Activated CD4-positive, alpha-beta T cell treated with anti-CD3 and anti-CD28 coated beads for 4 hours (primary cell): ENCODE measurements at places on chromosomes 5 and 9.

DNA sequence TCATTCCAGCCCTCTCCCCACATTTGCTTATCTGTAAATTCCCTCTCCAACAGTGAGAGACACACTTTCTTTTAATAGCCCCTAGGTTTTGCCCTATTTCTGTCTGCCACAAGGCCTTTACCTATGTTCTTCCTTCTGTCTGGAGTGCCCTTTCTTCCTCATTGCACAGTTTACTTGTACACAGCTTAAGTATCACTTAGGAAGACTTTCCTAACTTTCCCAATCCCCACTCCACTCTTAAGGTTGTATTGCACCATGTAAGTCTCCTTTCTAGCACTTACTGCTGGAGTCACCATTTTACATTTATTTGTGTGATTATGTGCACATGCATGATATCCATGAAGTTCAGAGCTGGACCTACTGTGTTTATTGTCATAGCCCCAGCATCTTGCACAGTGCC is 10.8 kb upstream of the CKMT2 start:
- no peak for DNase-seq

DNA sequence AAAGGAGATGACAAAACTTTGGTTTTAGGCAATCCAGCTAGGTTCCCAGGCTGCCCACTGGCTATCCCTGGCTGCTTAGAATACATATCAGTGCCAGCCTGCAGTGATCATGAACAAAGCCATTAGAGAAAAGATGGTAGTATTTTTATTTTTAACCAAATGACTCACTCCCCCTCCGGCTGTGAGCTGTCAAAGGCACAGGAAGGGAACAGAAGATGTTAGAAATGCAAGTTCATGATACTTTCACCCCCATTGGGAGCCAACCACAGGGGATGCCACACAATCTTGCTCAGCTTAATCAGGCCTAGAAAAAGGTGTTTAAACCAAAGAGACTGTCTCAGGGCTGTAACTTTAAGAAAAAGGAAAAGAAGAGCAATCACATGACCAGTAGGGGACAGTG is 70.3 kb upstream of the ASTN2 start:
- no peak for DNase-seq

DNA sequence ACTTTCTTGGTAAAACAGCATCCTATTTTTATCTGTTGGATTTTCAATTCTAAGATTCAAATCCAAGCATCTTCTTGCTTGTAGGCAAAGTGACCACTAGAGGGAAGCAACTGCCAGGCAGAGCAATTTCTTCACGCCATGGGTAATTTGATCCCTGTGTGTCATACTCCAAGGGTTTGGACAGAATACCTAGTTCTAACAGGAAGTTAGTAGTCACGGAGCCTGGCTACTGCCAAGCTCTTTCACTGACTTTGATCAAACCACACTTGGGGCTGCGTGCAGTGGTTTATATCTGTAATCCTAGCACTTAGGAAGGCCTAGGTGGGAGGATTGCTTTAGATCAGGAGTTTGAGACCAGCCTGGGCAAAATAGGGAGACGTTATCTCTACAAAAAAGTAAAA is 473.6 kb upstream of the TNC start:
- DNase-seq: no peak

- DNase-seq: no peak
Observed at GRCh38 chr5:72470826-72471225, 36.4 kb downstream of the ZNF366 start.

- no peak for DNase-seq
Observed at GRCh38 chr9:7153566-7153965, 395.8 kb downstream of the KDM4C start.

DNA sequence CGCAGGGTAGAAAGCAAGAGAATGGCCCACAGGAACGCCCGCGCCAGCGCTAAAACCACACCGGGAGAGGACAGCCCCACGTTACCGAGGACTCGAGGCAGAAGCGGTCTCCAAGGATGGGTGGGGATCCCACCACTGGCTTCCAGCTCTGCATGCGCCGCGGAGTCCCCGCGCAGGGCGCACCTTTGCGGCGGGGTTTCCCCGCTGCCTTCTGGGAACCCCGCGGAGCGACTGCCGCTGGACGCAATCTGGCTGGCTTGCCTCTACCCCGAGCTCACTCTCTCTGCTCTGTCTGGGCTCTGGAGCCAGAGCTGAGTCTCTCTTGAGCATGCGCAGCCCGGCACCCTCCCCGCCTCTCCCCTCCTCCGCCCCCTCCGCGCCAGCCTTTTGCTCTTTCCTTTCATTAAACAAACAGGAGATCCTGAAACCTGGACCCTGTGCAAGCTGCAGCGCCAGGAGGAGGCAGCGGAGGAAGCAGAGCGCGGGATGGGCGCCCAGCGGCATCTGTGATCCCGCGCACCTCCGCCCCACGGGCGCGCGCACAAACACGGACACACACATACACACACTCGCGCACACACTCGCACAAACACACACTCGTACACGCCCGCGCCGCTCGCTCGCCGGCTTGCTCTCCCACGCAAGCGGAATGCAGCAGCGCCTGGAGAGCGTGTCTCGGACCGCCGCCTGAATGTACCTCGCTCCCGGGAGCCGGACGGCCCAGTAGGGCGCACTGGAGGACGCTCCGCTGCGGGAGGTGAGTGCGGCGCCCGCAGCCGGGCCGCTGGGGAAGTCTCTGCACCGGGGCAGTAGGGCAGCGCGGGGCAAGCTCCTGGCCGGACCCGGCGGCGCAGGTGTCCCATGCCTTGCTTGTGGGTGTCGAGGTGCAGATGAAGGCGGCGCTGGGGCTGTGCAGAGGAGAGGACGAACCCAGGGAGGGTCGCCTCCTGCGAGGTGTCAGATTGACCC is at the start of gene PLPPR1:
Gene PLPPR1, plus strand, starts transcription at position 382 of the 969 bp plus-strand sequence.
- DNase-seq: no peak

GRCh38 chr5:57834829-57835608 is 352.4 kb upstream of the ACTBL2 start:
- no peak for DNase-seq

GRCh38 chr5:33994845-33995244 is 10.4 kb upstream of the SLC45A2 start:
- no peak for DNase-seq

DNA sequence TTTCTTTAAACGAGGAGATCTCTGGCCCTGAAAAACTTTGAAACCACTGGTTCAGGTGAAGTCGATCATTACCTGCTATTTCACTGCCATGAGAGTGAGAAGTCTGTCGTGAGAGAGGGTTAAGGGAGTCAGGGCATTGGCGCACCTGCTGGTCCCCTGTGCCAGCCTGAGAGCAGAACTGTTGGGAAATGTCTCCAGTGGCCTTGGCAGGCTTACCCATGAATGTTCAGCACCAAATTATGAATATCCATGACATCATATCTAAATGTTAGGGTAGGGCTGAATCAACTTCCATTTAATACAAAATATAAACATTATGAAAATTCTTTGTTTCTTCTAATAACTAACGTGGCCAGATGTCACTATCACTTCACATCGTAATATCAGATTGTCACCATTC is 379.3 kb downstream of the KDM4C start:
- no peak for DNase-seq

DNA sequence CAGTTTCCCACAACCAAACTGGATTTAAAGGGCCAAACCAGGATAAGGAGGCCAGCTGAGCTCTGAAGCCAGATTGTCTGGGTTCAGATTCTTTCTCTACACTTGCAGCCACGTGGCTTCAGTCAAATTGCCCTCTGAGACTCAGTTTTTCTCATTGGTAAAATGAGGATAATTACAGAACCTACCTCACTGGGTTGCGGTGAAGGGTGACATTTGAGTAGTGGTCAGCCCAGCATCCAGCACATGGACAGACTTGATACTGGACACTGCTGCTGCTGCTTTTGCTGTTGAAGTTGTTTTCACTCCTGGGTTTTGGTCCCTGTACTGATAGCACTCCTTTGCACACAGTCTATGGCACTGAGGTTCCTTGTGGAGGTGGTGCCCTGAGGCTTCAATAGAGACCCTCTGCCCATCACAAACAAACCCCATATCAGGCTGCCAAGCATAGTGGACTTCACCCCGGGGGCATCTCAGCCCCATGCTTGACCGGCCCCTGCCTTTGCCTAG is 25.7 kb upstream of the CDKN2AIPNL start:
- DNase-seq: no peak

GRCh38 chr5:102077920-102078319 is 218.2 kb downstream of the SLCO4C1 start:
- no peak for DNase-seq

- DNase-seq: no peak
Observed at GRCh38 chr5:159104051-159104651, 4.4 kb upstream of the EBF1 start.

DNA sequence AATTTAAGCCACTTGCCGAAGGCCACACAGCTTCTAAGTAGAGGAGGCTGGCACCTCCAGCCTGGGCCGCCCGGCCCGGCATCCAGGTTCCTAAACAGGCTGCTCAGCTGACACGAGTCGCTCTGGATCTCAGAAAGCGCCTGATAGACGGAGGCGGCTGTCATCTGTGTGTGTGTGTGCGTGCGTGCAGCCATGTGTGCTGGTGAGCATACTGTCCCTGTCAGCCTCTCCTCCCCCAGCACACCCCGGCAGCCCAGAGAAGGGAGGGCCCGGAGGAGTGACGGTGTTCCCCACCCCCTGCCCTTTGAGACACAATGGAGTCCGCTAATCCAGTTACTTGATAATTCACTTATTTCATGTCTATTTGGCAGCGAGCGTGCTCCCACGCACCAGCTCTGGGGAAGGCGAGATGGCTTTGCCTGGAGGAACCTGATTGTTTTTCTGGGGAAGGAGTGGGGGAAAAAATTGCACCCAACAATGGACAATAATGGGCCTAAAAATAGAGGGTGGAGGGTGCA is 20.0 kb downstream of the NTNG2 start:
- no peak for DNase-seq

GRCh38 chr5:180519098-180519497 is 24.9 kb downstream of the CNOT6 start:
- no peak for DNase-seq

GRCh38 chr5:65924366-65925043 is 1.9 kb upstream of the ERBIN start:
- no peak for DNase-seq

DNA sequence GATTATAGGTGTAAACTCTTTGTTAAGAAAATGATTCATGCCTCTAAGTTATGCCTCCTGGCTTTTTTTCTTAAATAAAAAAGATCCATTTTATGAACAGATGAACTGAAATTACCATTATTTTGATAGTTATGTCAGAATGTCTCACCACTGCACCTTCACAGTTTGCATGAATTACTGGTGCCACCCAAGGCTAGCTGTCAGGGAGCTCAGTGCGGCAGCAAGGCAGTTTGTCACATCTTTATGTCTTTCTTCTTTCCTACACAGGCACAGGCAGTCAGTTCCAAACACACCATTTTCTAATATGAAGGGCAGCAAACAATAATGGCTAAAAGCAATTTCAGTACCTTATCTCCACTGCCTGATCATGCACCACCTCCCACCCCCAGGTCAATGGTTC is 147.7 kb downstream of the SREK1 start:
- no peak for DNase-seq

GRCh38 chr5:160844177-160844576 is 7.8 kb downstream of the ATP10B start:
- DNase-seq: no peak

DNA sequence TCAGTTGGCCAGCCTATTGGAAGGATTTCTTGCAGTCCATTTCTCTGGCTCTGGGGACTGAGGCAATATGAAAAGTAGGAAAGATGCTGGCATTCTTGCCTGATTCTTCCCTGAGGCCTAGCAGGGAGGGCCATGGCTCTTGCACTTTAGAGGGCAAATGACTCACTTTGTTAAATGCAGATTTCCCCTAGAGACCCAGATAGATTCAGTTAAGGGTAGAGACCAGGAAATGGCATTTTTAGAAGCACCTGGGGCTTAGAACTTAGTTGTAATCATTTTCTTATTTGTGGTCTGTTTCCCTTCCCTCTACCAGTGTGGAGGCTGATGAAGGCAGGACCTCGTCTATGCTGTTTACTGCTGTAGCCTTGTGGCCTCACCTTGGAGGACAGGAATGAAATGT is 112.8 kb upstream of the NR3C1 start:
- no peak for DNase-seq

GRCh38 chr5:180596668-180597231 is 5.5 kb upstream of the SCGB3A1 start:
- DNase-seq: no peak

- DNase-seq: no peak
Observed at GRCh38 chr5:2836133-2836532, 84.7 kb upstream of the IRX2 start.

- no peak for DNase-seq
Observed at GRCh38 chr5:97002983-97003382, 67.1 kb downstream of the LNPEP start.

DNA sequence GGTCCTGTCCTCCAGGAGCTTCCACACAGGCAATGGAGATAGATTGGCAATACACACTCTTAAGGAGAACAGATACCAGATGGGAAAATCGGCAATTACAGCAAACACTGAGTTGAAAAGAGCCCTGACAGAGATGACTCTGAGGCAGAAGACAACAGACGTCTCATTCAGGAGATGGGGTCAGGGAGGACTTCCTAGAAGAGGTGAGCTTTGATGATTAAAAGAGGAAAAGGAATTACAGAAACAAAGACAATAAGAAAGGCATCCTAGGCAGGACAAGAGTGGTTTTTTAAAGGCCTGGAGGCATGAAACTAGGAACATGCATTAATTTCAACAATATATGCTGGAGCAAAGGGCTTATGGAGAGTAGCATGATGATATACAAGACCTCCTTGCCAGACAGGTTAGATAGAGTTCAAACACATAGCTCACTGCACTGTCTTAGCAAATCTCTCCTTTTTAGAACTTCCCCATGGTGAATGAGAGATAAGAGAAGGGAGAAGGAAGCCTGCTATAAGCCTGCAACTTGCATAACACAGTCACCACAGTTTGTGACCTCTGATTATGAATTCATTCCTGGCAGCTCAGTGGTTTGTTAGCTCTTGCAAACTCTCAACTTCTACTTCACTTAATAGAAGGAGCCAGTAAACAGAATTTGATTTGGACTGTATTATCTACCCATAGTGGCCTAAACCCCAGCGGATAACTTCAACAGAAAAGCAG is 48.5 kb downstream of the SIL1 start:
- no peak for DNase-seq

GRCh38 chr9:123005964-123006363 is 27.5 kb upstream of the GPR21 start:
- DNase-seq: no peak

- no peak for DNase-seq
Observed at GRCh38 chr5:36607838-36608783, 1.7 kb downstream of the SLC1A3 start.

- no peak for DNase-seq
Observed at GRCh38 chr9:129814432-129815223, 9.3 kb downstream of the TOR1A start.

DNA sequence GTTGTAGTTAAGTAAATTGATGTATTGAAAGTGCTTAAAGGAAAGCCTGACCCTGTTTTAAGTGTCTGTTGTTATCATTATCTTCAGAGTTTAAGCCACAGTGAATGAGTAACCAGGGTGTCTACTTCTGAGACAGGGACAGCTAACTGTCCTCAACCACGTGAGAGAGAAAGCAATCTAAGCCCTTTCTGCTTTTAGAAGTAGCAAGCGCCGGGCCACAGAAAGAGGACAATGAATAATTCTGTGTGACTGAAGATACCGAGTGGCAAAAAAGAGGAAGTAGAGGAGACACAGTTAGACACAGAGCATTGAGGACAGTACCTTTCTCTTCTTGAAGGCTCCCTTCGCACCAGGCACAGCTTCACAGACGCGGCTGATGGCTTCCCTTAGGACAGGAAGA is 86.3 kb downstream of the S1PR3 start:
- DNase-seq: no peak
